A172 (cell line): ENCODE measurements at places on chromosomes 5 and 9. TPM values are rescaled to one million over a fixed set of nuclear protein-coding genes. Genes with fewer than 3 reads are reported as not detected.

- DNase-seq = peak; percentile 22
Observed at GRCh38 chr5:154058055-154059038, 19.6 kb downstream of the MFAP3 start.

GRCh38 chr5:60340326-60340725, 359.6 kb downstream of the DEPDC1B start:
- no peak for DNase-seq

Gene PTGER4
- total RNA-seq = 3.8 and 4.0 TPM in 2 replicates

DNA sequence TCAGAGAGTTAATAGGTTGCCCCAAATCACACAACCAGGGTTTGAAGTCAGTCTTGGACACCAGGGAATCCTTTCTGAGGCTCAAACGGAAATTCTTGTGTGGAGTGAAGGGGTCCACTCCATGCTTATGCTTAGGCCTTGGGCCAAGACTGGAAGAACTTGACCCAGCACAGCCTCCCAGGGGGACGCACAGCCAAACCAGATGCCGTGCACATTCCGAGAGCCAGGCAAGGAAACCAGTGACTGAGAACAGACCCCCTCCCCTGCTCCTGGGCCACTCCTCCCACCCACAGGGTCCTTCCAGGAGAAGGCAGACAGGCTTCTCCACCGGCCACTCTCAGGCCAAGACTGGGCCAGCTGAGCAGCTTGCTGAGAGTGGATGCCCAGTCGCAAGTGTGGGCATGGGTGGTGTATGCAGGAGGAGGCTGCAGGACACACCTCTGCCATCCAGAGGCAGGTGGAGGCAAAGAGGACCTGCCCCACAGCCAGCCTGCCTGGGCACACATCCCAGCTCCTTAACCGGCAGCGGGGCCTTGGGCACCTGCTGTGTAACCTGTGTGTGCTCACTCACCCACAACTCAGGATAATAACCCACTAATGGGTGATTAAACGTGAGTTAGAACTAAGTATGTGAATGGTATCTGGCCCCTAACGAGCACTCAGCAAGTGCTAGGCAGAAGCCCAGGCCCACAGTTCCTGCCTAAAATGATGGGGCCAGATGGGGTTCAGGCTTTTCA, 38.0 kb downstream of the NIPAL4 start:
- no peak for DNase-seq

Gene TTC1
- 167 and 180 TPM in 2 replicates for total RNA-seq

DNA sequence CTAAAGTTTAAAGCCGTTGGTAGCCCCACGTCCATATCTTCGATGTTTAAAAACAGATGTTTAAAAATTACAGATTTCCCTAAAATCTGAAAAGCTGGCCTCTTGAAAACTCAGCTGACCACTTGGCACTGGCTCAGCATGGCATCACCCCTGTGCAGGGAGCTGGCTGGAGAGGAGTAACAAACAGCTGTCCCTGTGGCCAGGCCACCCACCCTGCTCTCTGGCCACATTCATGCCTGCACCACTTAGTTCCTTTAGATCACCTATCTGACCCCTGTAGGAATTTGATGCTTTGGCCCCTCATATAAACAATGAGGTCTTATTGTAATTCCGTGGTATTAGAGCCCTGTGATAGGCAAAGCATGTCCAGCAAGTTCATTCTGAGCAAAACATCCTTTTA, 107.5 kb downstream of the FRMD3 start:
- peak; percentile 26 for DNase-seq
